T-helper 2 cell treated with Interferon-gamma antibody and Interleukin-4, amounts not matched to agents 5 μg/mL and 100 μg/mL, for 36 hours (primary cell): ENCODE measurements at places on chromosomes 3 and 15.

DNA sequence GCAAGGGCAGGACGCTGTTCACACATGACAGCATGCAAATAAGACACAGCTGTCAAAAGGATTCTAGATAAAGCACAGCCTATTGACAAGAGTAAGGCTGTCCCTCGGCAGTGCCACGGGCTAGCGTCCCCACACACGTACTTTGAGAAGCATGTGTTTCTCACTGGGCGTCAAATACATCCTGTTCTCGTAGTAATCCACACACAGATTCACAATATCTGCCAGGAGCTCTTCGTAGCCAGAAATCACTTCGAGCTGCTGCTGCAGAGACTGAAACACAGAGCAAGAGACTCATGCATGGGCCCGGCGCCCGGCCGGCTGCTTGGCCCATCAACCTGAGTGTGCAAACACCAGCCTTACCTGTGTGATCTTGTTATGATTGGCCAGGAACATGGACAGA lies 41.1 kb downstream of the CYFIP1 start:
- DNase-seq: no peak

DNA sequence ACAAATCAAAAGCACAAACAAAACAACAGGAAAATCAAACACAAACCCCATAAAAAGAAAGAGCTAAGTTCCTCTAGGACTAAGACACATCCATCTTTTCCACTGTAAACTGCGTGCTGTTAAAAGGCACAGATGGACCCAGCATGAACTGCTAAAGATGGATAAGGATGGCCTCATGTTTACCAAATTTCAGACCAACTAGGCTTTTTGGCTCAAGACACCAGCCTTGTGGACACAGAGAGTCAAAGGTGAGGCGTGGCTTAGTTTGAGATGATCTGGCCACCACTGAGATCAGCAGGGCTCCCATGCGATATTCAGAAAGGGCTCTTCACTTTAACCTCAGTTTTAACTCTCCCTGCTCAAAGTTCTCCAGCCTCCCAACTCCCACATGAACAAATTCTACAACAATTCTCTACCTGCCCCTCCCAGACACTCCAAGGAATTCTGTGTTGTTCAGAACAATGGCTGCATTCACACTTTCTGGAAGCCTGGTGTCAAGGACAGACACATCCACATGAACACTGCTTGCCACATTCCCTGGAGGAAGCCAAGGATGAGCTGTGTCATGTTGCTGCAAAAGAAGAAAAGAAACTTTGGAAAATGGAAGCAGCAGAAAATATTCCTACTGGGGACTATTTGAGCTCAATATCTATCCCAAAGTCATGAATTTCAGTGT lies 198.4 kb upstream of the LRRN1 start:
- no peak for DNase-seq

DNA sequence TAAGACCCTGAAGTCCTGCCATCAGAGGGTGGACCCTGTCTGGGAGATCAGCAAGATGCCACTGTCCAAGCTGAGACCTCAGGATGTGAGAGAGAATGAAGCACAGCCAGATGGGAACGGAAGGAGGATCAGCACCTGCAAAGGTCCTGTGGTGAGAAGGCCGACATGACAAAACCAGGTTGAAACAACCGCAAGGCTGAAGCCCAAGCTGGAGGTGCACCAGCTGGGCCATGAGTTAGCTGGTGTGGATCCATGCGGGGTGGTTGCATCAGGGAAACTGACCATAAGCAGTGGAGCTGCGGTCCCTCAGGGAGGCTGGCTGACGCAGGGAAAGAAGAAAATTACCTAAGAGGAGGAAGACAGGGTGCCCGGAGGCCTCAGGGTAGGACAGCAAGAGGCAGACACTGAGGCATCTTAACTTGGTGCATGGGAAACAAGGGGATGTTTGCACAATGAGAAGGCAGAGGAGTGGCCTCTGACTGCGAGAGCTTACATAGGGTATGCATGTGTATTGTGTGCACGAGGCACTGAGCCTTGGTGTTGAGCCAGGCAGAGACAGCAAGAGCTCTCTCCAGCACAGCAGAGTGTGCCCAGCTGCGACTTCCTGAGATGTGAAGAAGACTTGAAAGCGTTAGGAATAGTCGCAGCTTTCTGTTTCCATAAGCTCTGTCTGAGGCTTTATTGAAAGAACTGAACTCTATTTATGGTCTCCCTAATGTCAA lies 497.7 kb downstream of the OCA2 start:
- no peak for DNase-seq

- DNase-seq: no peak
Observed at GRCh38 chr3:30768046-30768445, 126.4 kb downstream of the GADL1 start.

GRCh38 chr15:59360896-59361295 lies 11.8 kb downstream of the MYO1E start:
- no peak for DNase-seq

DNA sequence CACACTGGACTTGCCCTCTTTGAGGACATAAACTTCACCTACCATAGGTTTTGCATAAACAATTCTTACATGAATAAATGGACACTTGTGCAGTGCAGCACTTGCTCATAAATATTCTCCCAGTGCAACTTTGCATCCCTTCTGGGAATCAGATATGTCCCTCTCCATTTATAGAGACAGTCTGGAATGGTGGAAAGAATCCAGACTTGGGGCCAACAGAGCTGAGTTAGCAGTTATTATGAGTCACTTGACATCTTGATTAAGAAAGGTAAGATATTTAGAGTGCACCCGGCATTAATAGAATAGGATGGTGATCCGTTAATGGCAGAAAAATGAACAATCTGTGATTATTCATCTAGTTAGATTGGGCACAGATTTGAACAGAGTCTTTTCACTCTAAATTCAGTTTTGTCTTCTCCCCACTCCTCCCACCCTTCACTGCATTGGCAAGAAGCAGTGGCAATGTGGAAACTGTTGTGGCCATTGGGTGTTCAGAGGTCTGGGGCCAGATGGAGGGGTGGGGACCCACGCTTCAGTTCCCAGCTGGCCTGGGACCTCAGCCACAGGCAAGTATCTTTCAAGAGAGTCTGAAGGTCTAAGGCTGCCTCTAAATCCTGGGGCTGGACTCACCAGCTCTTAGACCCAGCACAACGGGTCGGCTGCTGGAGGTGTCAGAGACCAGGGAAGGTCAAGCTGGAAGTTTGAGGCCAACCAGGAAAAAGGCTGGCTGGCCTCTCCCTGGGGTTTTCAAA lies 58.9 kb upstream of the KY start:
- no peak for DNase-seq

- peak; percentile 32 for DNase-seq
Observed at GRCh38 chr3:71874618-71875017, 89.7 kb upstream of the PROK2 start.

- no peak for DNase-seq
Observed at GRCh38 chr3:167754049-167754448, 18.5 kb downstream of the SERPINI1 start.

- DNase-seq: no peak
Observed at GRCh38 chr3:27557411-27557810, 73.2 kb upstream of the SLC4A7 start.

GRCh38 chr15:57259568-57260040 lies 116.7 kb upstream of the CGNL1 start:
- DNase-seq: no peak

DNA sequence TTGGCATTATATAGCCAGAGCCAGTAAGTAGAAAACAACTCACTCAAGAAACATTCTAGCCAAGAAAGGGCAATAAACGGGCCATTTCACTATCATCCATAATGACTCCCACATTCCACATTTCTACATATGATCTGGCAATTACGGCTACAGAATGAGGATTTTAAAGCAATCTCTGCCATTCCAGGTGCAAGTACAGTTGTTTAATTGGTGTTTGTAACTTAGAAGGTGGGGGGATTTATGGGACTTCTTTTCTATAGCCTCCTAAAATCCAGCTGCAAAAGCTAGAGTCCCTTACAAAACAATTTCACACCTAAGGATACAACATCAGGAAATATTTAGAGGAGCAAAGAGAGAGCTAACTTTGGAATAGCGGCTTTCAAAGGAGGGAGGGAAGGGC lies 295.4 kb upstream of the RORA start:
- no peak for DNase-seq

GRCh38 chr3:37571269-37571668 lies 290.4 kb upstream of the CTDSPL start:
- no peak for DNase-seq
